ENCODE measurements at places on chromosomes 3 and 15.

GRCh38 chr3:56190130-56190529 is 278.1 kb downstream of the ERC2 start:
- no peak for DNase-seq

GRCh38 chr15:60477916-60478565 is 901 bp downstream of the ICE2 start:
- peak; percentile 47 for DNase-seq

- no peak for DNase-seq
These were observed 15.2 kb downstream of the RMDN3 start for GRCh38 chr15:40739854-40740253.

DNA sequence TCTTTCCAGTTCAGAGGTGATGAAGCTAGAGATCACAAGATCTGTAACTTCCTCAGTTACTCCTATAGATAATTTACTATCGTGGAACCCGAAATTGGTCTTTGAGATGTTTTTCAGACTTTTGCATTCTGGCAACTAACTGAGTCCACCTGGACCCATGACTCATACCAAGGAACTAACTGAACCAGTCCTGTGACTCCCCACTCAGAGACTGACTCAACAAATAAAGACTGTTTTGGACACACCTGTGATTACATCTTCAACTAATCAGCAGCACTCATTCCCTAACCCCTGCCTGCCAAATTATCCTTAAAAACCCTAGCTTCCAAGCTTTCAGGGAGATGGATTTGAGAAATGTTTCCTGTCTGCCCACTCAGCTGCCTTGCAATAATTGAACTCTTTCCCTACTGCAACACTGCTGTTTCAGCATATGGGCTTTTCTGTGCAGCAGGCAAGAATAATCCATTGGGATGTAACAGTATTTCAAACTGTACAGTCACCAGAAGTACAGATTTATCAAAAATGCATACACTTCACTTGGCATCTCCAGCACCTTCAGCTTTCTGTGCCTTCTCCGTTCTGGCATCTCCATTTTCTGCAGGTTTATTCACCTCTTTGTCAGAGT is 57.7 kb downstream of the GATM start:
- no peak for DNase-seq

DNA sequence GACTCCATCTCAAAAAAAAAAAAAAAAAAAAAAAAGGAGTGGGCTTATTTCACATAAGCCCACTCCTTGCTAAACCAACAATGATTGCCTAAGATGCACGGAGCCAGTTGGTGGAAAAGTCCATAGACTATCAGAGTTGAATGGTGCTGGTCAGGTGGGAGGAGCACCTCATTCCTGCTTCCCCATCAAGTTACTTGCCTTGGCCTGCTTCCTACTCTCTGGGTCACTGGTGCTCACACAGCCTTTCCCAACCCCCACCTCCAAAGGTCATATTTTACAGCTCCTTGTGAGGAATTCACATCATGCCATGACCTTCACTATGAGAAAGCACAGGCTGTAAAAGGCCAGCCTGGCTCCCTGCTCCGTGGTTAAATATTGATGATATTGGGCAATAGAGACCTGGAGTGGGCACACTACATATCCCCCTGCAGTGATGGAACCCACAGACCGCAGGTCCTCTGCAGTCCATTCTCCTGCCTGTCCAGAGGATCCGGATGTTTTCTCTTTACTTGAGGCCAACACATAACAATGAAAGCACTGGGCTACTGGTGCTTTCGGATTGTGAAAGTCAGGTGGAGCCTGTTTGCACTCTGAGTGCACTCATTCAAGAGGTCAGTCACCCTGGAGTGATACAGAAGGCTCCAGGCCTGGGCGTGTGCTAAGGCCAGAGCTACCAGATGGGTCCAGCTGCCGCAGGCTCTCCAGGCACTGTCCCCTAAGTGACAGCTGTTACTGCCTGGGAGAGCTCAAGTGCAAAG is at the start of gene SLC51B:
SLC51B (plus strand) TSS at position 664 of the 758 bp plus-strand sequence. CDS start 4,618 bp downstream, outside the sequence.
- DNase-seq, result peak; percentile 54

DNA sequence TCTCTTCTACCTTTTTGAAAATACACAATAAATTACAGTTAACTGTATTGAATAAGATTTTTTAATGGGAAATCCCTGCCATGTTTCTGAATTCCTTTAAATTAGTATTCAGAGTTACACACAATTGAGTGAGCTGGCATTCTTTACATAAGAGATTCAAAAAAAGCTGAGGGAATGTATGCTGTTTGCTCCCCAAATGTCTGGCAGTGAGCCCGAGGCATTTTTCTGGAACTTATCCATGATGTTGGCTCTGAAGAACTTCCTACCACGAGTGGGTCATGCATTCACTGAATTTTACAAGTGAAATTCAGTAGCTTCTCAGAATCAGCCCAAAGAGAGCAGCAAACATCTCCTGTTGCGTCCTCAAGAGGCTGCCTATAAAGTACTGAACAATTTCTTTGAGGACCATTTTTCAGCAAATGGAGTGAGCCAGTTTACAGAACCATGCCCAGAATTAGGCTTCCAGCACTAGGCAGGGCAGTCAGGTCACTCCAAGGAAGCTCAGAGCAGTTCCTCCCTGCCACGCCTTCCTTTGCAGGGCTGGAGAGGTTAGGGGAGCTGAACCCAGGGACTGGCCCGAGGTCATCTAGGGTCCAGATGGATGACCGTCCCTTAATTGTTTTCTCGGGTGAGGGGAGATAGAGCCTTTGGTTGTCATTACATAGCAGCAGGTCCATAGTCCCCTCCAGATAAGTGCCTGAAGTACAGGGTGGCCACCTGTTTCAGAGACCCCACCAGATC is 21.2 kb downstream of the GABRA5 start:
- no peak for DNase-seq

DNA sequence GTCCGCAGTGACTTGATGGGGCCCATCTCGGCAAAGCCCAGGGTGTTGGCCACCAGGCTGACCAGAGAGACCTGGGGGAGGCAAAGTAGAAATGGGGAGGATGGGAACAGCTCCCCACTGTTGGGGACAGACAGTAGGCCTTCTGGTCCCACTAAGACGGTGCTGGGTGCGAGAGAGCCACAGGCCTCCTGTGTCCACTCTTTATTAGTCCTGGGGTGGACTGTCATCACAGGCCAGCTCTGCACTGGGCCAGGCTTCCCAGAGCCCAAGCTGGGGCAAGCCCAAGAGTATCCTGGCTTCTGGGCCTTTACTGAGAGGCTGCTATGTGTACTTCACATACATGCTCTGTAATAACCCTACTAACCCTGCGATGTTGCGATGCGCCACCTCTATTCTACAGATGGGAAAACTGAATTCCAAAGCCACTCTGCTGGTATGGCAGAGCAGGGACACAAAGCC is 66.4 kb downstream of the EXOG start:
- no peak for DNase-seq

DNA sequence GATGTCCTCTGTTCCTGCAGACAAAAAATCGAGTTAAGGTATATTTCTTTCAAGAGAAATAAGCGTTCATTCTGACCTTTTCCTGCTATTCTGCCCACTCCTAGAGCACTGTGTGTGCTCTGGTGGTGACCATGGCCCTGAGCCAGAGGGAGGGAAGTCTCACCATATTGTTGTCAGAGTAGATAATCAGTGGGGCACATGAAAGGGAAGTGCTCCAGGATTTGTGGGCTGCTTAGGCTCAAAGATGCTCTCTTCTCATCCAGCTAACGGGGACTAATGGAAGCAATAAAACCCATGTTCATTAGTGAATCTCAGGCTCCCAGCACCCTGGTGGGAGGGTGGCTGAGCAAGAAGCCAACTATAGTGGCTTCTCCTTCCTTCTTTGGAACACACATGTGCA is 70.7 kb upstream of the EOMES start:
- no peak for DNase-seq

DNA sequence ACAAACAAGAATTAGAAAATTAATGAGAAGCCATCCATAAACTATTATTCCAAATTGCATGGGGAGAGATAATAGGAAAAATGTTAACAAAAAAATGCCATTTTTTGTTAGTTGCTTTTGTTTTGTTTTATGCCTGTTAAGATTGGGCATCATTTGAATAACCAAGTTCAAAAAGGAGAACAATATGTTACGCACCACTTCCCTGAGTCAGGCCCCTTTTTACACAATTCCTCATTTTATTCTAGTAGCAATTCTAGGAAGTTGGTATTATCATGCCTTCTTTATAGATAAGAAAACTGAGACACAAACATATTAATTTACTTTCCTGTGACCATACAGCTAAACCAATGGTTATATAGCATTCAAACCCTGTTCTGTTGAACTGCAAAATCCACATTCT is 736.9 kb upstream of the CCDC54 start:
- DNase-seq, result no peak

GRCh38 chr3:23754215-23754614 is 51.5 kb upstream of the UBE2E1 start:
- DNase-seq, result no peak

DNA sequence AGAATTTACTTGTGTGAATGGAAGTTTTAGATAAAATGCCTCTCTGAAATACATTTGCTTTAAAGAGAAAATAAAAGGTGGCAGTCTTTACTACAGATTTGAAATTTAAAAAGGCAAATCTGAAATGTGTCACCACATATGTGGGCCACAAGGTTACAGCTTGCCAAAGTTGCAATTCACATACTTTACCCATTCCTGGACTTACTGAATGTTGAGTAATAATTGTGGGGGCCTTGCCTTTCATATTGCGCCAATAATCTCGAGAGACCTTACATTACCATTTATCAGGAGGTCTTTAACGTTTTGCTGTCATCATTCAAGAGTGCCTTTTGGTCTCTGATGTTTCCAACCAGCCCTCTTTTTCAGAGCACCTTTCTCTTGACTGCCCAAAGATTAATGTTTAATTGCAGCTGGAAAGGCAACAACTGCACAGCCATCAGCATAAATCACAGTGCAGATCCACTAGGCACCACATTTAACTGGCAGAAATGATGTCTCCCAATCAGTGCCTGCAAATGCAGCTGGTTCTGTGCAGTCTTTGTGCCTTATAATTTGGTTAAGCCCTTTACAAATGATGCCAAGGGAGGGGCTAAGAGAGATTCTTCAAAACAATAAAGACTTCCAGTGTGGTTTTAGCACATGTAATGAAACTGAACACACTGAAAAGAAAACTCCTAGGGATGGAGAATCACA is 206.8 kb downstream of the MAGI1 start:
- peak; percentile 90 for DNase-seq
